ENCODE measurements at places on chromosomes 2 and 18.

DNA sequence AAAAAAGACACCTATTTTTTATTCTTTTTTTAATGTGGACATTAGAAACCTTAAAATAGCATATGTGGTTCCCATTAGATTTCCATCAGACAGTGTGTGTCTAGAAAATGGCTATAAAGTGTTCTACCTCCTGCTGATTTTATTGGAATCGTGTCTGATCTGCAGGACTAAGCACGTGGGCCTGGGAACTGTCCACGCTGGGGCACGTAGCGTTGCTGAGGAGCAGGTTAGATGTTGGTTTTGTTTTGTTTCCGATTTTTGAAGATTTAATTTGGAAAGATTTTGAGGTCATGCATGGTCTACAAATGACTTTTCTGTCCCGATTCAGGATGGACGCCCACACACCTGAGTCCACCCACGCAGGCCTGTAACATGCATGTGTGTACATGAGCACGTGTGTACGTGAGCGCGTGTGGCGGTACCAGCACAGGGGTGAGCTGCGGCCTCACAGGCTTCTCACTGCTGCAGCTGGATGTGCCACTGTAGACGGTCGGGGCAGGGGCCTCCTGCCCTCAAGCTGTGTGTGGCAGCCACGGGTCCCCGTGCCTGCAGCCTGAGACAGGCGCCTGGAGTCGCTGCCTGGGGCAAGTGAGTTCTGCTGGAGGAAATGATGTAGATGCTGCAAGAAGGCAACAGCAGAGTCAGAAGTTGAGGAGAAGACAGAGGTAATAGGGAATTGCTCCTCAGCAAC is 99.7 kb upstream of the CTDP1 start:
- no peak for DNase-seq

GRCh38 chr18:37565101-37565976 is at the start of gene CELF4:
CELF4 (minus strand) TSS chr18:37565798.
- DNase-seq, result peak; percentile 72

- no peak for DNase-seq
Measured at GRCh38 chr2:195318440-195319111, 338.4 kb upstream of the SLC39A10 start.

GRCh38 chr2:121237980-121238665 is 46.9 kb downstream of the TFCP2L1 start:
- DNase-seq, result no peak

GRCh38 chr2:128796321-128796720 is 477.7 kb upstream of the HS6ST1 start:
- DNase-seq, result no peak

DNA sequence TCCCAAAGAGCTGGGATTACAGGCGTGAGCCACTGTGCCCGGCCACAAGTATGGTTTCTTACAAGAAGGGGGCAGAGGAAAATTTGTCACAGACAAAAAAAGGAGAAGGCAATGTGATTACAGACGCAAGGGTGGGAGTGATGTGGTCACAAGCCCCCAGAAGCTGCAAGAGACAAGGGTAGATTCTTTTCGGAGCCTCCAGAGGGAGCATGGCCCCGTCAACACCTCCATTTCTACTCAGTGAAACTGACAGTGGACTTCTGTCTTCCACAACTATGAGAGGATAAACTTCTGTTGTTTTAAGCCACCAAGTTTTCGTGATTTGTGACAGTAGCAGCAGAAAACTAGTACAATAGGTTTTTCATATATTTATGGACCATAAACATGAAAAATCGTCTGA is 2.1 kb upstream of the TCF7L1 start:
- no peak for DNase-seq

- DNase-seq, result peak; percentile 21
Measured at GRCh38 chr2:110650346-110650745, 27.5 kb downstream of the BUB1 start.

DNA sequence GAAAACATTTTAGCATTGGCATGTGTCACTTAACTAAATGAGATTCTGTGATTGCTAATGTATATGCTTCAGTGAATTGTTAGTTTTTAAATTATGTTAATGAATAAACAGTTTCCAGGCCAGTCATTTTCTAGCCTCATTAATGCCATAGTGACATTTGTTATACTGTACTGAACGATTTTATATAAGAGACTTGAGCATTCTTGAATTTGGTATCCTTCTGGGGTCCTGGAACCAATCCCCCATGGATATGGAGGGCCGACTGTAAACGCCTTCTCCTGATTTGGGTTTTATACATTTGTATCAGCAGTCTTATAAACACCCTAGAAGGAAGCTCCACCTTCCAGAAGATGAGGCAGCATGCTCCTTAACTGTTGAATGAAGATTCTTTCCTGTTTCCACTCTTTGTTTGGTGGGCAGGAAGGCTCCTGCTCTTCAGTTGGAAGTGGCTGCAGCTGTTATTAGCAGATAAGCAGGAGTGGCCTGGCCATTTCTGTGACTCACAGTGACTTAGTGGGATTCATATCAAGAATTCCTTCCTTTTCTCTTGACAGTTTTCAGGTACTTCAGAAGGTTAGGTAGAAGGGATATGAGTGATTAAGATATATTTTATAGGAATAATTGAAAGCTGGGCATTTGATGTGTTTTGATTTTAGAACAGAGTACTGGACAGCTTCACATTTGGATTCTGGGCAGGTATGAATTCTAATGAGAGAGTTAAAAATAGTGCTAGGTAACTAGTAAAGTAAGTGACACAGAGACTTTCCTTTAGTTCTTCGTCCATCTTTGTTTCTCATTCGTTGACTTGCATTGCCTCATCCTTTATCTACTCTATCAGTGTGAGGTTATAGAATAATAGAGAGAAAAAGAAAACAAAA is 124.9 kb downstream of the PLCL1 start:
- DNase-seq, result no peak

DNA sequence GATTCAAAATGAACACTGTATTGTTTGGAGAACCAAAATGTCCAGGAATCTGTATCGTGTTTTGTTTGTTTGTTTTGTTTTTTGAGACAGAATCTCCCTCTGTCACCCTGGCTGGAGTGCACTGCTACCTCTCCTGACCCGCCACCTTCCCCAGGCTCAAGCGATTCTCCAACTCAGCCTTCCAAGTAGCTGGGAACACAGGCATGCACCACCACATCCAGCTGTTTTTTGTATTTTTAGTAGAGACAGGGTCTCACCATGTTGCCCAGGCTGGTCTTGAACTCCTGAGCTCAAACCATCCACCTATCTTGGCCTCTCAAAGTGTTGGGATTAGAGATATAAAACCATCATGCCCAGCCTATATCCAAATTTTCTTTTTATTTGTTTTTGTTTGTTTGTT is 74.6 kb downstream of the KYNU start:
- DNase-seq, result no peak

GRCh38 chr2:241087420-241088268 is 14.4 kb downstream of the MTERF4 start:
- no peak for DNase-seq

- DNase-seq, result no peak
Measured at GRCh38 chr2:96949701-96950350, 36.6 kb downstream of the FAM178B start.

DNA sequence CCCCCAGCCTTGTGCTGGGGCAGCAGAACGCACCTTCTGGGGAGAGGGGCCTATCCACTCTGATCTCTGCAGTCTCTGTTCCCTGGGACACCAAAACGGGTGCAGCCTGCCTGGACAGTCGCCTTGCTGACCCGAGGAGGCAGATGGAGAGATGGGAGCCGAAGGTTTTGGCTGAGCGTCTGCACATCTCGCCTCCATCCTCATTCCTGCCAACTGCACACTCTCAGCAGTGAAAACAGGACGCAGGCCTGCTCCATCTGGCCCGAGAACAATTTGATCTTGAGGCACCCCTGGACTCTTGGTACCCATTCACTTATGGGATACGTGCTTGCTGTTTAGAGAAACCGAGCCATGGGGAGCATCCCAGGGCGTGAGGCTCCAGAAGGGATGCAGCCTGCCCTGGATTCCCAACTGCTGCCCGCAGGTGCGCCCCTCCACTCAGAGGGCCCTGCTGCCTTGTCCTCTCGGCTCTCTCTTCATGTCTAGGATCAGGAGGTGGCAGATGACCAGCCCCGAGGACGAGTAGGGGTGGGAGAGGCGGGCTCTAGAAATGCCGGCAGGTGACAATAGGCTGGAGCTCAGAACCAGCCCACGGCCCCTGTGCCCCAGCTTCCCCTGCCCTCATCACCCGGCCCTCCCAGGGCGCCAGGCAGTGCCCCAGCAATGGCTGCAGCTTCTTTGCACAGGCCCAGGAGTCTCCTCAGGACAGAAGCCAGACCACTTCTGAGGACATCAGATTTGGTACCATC is 9.1 kb upstream of the SEMA4C start:
- DNase-seq, result no peak

DNA sequence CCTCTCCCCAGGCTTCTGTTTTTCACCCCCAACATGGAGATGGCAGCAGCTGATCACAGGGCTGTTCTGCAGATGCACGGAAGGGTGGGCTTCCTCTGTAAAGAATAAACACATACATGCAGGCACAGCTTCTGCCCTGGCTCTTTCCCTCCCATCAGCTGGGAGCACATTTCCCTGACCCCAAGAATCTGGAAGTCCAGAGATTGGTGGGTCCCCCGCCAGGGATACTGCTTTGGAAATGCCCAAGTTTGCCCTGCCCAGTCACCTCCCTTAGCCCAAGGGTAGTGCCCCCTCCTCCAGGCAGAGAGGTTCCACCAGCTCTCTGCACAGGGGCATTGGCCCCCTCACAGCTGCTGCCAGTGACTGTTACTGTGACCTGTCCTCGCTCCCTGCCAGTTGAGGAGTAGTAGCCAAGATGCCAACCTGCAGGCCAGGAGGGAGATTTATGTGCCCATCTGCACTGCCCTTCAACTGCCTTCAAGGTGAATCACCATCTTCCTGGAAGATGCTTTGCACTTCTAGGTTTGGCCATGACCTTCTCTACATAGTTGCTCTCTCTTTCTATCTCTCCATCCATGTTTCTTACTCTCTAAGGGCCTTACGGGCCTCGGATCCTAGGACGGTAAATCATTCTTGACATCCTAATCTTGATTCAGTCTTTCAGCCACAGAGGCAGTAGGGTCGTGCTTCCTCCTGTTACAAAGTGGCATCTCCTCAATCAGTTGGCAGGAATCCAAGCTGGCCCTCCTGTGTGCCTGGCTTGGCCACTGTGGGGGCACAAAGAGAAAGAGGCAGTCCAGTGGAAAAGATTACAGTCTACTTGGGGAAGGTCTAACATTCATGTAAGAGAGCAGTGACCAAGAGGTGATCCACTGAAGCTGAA is 121.8 kb downstream of the CTIF start:
- no peak for DNase-seq

GRCh38 chr2:3355951-3356569 is 21.6 kb downstream of the EIPR1 start:
- no peak for DNase-seq

- DNase-seq, result no peak
Measured at GRCh38 chr2:69203166-69203985, 183.7 kb downstream of the GFPT1 start.

- no peak for DNase-seq
Measured at GRCh38 chr2:96819128-96819875, 3.2 kb downstream of the CNNM3 start.

DNA sequence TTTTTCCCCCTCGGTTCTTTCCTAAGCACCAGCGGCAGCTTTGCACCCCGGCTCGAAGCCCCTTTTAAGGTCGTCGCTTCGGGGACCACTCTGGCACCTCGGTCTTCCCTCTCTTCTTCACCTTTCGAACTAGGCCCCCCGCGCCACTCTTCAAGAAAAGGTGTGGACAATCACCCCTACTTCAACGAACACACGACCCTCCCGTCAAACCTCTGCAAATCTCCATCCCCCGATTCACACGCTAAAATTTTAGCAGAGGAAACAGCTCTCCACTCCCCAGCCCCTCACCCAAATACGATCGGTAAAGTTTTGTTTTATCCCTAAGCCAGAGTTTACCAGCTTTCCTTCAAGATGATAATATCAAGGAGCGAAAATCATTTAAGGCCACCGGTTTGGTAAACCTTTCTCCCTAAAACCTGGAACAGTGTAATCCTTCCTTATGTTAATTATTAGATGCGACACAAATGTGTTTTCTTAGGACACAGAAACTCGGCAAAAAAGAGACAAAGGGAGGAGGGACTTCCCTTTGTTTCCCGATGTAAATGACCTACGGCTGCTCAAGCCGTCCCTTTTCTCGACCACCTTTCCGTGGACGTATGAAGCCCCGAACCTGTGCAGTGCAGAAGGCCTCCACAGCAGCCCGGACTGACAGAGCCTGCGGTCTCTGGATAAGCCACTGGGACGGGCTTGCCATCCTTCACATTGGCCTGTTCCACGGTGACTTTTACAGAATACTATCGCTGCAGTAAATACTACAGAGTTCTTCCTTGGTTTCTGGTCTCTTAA is 85.2 kb downstream of the RBMS1 start:
- peak; percentile 22 for DNase-seq

DNA sequence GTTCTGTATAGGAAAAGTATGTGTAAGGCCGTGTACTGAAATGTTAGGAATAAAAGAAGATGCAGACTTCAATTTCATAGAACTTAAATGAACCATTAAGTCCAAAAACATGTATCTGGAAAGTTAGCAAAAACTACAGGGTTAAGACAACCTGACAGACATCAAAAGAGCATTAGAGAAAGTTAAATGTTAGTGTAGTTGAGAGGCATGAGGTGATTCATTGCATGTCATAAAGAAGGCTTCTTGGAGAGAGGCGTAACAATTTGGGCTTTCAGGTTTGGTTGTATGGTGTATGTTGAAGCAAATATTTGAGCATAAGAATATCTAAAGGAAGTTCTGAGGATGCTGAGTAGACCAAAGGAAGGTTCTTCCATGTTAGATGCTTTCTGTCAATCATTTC is 6.3 kb downstream of the EPC2 start:
- no peak for DNase-seq

GRCh38 chr2:113282747-113283533 is 4.2 kb upstream of the PAX8 start:
- peak; percentile 34 for DNase-seq

GRCh38 chr2:121960251-121960650 is 204.8 kb downstream of the TSN start:
- no peak for DNase-seq

GRCh38 chr2:135874777-135875365 is 1.4 kb downstream of the MCM6 start:
- DNase-seq, result no peak

DNA sequence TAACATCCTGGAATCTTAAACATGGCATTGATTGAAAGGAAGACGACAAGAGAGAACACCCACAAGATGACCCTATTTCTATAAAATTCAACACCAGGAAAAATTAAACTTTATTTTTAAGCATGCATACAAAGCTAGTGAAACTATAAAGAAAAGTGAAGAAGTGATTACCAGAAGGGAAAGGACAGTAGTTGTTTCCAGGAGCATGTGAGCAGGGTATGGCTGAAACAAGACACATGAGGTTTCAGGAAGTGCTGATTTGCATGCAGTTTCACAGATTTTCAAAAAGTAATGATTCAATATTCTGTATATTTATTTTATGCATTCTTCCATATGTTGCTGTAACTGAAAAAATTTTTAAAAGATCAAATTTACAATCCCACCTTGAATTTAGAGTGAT is 24.6 kb upstream of the DAW1 start:
- no peak for DNase-seq

DNA sequence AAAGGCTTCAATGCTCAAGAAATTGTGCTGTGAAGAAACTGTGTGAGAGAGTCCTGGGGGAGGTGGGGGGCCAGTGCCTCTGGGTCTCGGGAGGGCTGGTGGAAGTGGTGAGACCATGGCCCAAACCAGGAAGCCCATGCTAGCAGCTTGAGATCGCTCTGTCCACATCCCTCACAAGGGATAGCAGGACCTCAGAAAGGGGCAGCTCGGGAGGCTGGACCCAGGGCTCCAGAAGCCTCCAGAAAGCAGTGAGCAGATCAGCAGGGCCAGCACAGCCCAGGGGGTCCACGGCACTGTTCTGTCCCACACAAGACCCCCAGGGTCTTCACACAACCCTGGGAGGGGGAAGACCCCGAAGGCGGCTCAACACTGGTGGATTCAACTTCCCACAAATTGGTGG is 24.1 kb downstream of the ST8SIA5 start:
- no peak for DNase-seq

GRCh38 chr2:54942373-54942772 is 107.9 kb downstream of the RTN4 start:
- DNase-seq, result no peak
